Left ventricle myocardium inferior (tissue), 1 donor: ENCODE measurements at places on chromosomes 7 and 10. TPM values are rescaled to one million over a fixed set of nuclear protein-coding genes. Genes with fewer than 3 reads are reported as not detected.
A peak's percentile ranks its signal among the peaks of the same experiment; 100 is the strongest.

GRCh38 chr10:118971187-118971586 lies 58.3 kb upstream of the NANOS1 start:
- DNase-seq, result no peak

DNA sequence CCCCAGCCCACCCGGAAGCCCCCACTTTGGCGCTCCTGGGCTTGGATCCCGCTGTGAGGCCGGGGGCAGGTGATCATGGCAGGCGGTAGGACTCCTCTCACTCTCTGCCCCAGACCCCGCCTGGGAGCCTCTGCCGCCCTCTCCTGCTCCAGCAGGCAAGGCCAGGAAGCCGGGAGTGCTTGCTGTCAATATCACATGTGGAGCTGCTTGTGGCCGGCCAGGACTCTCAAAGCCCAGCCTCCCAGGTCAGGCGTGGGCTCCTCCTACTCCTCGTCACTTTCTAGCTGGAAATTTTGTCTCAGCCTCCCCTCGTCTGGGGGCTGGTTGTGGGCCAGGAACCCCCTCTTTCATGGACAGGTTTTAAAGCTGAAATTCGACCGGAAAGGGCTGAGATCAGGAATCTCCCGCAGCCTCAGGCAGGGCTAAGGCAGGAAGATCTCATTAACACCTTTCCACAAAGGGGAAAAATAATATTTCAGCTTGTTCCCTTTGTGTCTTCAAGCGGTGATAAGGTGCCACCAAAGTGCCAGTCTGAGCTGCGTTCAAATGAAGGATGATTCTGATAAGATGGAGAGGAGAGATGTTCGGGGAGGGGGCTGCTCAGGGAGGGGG lies 273.6 kb upstream of the PODXL start:
- DNase-seq, result peak; percentile 16

GRCh38 chr10:32155075-32155516 lies 98.9 kb upstream of the KIF5B start:
- DNase-seq, result no peak

- no peak for DNase-seq
These were observed 34.8 kb downstream of the GRK5 start for GRCh38 chr10:119242186-119242585.

DNA sequence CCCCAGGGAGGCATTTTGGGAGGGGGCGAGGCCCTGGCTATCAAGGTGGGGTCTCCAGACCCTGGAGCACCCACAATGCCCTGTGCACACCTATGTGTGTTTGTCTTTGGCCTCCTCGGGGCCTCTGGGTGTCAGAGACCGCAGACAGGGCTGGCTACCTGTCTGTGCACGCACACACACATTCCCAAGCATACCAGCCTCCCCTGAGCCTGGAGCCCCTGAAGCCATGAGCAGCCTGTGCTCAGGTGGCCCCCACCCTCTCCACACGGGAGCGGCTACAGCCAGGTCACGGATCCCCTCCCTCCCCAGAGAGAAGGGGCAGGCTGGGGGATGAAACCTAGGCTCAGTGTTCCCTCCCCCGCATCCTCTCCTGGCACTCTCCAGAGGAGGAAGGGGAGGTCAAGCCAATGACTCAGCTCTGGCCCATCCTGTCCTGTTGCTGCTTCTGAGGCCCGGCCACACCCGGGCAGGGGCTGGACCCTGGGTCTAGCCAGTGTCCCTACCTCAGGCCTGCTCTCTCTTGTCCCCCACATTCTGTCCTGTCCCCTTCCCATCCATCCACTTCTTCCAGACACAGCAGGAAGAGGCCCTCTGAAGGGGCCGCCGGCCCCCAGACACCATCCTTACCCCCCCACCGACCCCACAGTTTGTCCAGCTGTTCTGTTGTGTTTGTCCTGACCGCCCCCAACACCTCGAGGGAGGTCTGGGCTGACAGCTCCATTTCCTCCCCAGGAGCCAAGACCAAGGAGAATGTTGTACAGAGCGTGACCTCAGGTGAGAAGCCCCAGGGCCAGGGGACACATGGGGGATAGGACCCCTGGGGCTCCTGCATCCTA lies 720 bp downstream of the SNCG start:
- DNase-seq, result peak; percentile 62

DNA sequence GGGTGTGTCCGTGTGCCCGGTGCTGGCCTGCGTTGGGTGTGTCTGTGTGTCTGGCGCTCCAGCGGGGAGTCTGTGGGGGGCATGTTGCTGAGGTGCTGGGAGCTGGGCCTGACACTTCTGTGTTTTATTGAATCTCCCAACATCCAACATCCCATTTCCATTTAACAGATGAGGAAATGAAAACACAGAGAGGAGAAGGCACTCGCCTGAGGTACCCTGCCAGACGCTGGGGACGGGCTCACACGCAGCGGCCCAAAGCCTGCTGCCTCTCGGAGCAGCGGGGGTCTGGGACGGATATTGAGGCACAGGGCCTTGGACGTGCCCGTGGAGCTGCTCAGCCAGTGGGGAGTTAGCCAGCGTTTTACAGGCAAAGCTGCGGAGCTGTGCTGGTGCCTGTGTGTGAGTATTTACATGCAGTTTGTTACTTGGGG lies 133.9 kb downstream of the DNAJB6 start:
- DNase-seq, result no peak

DNA sequence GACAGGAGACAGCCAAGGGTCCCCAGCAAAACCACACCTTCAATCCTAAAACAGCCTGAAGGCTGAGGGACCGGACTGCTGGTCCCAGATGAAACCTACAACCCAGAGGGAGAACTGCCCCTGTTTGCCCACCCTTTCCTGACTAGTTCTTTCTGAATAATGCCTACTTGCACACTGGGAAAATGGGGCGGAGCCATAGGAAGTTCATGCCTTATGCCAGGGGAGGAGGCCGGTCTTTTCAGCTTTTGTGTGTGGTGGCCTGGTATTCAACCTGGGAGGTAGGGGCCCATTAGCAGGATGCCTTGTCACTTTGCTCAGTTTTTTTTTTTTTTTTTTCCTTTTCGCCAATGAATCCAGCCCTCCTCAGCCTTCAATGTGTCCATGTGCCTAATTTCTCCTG lies 20.7 kb downstream of the TOMM7 start:
- DNase-seq, result no peak

DNA sequence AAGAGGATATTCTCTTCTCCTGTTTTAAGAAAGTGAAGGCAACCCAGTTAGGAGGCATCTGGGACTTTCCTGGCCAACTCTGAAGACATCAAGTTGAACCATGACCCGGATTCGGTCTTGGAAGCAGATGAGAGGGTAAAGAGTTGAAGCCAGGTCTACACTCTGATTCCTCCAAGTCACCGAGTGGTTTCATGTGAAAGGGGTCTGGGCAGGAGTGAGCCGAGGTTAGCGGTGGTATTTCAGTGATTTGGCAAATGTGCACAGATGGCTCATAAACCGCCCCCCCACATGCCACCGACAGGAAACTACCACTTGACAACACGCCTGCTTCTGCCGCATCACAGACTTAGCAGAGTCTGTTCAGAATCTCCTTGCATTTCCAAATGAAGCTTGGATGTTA lies 11.4 kb upstream of the REPIN1 start:
- DNase-seq, result no peak

- DNase-seq, result no peak
These were observed 97.4 kb downstream of the LRRC18 start for GRCh38 chr10:48842231-48842630.

DNA sequence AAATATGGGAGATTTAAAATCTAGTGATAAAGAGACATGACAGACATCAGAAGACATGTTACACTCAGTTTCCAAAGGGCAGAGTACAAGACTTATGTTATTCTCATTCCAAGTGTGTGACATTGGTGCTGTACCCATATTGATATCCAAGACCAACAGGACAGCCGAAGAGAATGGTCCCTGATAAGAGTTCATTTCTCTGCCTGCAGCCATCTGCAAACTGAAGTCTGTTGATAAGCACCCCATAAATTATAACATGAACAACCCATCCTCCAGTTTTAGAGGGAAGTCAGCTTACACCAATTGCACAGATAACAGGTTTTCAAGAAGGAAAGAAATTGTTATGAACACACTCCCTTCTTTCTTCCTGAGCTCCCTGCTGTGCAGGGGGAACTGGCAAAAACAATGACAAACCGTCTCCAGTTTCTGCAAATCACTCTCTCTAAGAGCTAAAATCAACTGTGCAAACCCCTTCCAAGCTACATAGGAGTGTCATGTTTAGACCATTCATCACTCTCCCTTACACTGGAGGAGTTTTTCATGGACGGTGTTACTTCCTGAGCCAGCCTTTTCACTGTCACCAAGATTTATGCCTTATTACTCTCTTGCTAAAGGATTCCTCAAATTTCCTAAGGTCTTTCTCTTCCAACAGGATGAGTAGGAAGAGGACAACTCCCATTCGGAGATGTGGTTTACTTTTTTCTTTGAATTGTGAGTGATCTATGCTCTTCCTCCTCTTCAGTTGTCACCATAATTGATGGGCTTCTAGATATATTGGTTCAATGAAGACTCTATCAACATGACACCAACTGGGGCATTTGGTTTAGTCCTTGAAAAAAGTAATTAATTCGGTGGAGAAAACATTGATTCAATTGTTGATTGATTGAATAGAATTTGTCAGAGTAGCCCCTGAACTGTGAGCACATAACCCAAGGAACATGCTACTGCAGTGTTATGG lies 80.3 kb upstream of the FAM171A1 start:
- no peak for DNase-seq

DNA sequence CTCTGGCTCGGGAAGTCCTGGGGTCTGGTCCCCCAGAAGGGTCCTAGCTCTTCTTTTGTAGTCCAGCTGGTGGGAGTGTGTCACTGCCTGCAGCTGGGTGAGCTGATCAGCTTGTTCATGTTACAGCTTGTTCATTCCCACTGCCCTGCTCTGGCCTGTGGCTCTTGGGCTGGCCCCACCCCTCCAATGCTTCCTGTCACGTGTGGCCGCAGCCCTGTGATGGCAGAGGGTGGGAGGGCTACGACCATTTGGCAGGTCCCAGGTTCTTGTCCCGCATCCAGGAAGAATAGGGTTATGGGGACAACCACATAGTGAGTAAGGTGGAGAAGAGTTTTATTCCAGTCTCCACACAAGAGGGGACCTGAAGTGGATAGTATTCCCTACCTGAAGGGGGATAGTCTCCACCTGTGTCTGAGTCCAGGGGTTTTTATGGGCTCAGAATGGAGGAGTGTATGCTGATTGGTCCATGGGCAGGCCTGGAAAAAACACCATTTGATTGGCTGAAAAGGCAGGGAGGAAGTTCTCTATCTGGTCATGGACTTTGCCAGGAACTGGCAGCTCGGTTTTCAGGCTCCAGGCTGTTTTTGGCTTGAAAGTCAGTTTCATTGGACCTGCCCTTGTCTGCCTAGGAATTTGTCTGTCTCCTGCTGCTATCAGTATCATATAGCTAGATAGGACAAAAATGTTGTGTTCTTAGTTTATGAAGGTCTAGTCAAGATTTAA lies 13.1 kb downstream of the SDHAF3 start:
- no peak for DNase-seq

DNA sequence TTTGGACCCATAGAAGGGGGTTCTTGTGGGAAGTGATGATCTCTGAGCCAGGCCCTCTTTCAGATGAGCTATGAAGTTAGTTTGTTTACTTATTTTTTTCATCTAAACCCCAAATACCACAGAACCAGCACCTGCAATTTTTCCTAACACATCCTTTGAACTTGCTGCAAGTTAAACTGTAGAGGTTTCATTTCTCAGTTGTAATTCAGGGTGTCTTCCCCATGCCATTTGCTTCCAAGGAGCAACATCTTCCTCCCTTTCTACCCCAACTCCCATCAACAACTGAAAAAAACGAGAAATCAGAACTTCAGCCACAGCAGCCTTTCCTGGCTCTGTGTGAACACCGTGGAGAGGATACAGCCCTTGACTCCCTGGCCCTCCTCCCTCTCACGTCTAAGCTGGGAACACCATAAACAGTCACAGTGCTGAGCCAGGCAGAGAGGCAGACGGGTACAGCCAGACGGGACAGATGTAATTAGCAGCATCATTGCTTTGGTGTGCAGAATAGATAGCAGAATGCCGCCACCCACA lies 63.6 kb downstream of the RGS10 start:
- DNase-seq, result no peak

DNA sequence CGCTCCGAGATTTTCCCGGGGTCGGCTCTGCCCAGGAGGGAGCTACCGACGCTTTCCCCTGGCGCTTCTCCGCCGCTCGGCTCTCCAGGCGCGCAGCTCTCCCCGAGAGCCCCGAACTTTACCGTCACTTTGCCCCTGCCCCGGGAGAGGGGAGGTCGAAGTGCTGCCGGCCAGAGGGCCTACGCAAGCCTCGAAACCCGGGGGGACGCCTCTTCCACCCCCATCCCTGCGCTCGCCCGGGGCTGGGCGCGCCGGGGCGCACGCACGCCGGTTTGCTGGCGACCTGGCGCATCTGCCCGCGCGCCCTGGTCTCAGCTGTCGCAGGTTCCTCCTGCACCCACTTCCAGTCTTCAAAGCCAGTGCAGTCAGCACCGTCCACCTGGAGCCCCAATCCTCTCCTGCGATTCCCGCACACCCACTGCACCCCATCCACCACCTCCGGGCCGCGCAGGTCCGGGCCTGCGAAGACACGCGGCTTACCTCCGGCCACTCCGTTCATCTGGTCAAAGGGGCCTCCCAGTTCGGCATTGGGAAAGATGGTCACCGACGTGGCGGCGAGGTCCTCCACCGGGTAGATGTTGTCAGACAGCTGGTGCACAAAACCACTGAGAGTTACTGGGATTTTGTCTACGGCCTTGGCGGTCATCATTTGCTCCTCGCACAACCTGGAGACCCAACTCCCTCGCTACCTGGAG lies 638 bp downstream of the EGR2 start:
- DNase-seq, result no peak

DNA sequence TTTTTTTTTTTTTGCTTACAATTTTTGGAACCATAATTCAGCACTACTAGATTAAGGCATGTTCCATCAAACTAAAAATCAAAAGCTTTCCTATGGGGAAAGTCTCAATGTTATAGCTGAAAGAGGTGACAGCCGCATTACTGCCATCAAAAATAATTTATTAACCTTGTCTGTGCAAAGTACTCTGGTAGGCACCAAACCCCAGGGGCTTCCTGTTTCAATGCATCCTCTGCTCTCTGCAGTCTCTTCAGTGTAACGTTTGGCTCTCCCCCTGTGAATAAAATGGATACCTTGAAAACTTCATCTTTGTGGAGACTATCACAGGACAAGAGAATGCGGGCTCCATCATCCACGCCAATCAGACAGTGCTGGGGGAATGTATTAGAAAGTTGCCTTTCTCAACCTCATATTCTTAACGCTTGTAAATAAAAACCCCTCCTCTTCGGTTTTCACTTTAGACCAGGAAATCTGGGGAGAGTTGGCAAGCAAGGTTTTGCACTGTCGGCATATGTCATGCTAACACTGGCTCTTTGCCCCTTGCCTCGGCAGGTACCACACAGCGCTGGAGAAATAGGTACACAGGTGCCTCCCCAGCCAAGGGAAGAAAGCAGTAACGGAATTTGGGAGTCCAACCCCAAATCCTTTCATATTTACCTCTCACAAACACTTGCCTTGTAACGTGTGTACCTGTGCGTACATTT lies 1.6 kb upstream of the NRG3 start:
- no peak for DNase-seq

The ZNF239 gene
- 1.5 TPM for total RNA-seq
